ENCODE measurements at places on chromosomes 5 and 9. TPM values are rescaled to one million over a fixed set of nuclear protein-coding genes. Genes with fewer than 3 reads are reported as not detected.

The DIRAS2 gene
- total RNA-seq: not detected

The CARTPT gene
- total RNA-seq: not detected

The ADAMTS2 gene
- total RNA-seq: not detected

DNA sequence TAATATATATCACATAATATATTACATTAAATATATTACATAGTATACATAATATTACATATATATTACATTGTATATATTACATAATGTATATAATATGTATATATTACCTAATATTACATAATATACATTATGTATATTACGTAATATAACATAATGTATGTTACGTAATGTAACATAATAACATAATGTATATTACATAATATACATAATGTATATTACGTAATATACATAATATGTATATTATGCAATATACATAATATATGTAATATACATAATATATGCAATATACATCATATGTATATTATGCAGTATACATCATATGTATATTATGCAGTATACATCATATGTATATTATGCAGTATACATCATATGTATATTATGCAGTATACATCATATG is 19.1 kb downstream of the CYLC2 start:
- no peaks in the 10 kb centered on the region for H3K36me3 ChIP-seq
- H3K4me1 ChIP-seq: no peaks in the 10 kb centered on the region
- no peak overlapping the region for H3K4me3 ChIP-seq
- H3K27me3 ChIP-seq: no peaks in the 10 kb centered on the region
- H3K27ac ChIP-seq: no peak overlapping the region
- no peak for DNase-seq

DNA sequence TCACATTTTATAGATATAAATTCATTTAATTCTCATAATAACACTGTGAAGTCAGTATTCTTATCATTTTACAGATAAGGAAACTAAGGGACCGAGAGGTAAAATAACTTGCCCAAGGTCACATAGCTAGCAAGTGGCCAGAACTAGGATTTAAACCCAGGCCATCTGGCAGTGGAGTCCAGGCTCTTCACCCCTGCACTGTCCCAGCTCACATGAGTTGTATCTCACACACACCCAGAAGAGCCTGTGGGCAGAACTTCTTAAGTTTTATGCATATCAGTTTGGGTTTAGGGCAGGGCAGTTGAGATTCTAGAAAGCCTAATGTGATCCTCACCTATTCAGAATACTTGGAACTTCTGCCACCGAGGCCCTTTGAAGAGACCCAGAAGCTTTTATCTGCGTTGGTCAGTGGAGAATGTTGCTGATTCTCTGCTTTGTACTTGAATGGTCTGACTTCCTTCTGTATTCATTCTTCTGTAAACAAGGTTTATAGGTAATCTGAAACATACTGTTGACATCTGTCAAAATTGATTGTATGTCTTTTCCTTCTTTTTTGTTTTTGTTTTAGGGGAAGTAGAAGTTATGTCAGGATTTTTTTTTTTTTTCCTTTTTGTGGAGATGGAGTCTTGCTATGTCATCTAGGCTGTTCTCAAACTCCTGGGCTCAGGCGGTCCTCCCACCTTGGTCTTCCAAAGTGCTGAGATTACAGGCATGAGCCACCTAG is 75.8 kb downstream of the KIAA1958 start:
- H3K27me3 ChIP-seq: no peaks in the 10 kb centered on the region
- DNase-seq: no peak
- no peak overlapping the region for H3K27ac ChIP-seq

- H3K4me3 ChIP-seq: peak overlapping the region; percentile 98
- no peaks in the 10 kb centered on the region for H3K27me3 ChIP-seq
- DNase-seq: no peak
- H3K27ac ChIP-seq: peak overlapping the region; percentile 98
- H3K36me3 ChIP-seq: peaks cover 36% of the 10 kb centered on the region
These were observed 558 bp downstream of the GRPEL2 start for GRCh38 chr5:149345892-149346222.

DNA sequence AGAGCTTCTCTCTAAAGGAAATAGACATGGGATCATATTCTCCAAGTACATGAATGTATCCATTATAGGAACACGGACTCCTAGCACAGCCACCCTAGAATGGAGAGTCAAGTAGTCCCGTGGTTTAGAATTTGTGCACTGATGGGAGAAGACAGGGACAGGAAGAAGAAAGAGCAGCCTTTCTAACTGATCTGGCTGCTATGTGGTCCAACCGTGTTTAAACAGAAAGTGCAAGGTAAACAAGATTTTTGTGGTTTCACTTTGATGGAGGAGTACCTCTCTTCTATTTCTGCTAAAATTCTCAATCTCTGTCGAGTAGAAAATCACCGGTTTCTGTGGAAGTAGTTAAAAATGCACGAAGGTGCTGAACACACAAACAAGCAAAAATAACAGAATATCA is 171.3 kb downstream of the ST8SIA4 start:
- peak overlapping the region; percentile 81 for H3K27ac ChIP-seq
- H3K4me3 ChIP-seq: peak overlapping the region; percentile 81
- H3K36me3 ChIP-seq: no peaks in the 10 kb centered on the region
- peak; percentile 1 for DNase-seq
- no peaks in the 10 kb centered on the region for H3K27me3 ChIP-seq

- H3K27ac ChIP-seq: no peak overlapping the region
- H3K27me3 ChIP-seq: no peaks in the 10 kb centered on the region
- DNase-seq: no peak
- H3K4me1 ChIP-seq: no peaks in the 10 kb centered on the region
- H3K4me3 ChIP-seq: no peak overlapping the region
These were observed 48.1 kb downstream of the SPATA31C2 start for GRCh38 chr9:88090151-88090581.

DNA sequence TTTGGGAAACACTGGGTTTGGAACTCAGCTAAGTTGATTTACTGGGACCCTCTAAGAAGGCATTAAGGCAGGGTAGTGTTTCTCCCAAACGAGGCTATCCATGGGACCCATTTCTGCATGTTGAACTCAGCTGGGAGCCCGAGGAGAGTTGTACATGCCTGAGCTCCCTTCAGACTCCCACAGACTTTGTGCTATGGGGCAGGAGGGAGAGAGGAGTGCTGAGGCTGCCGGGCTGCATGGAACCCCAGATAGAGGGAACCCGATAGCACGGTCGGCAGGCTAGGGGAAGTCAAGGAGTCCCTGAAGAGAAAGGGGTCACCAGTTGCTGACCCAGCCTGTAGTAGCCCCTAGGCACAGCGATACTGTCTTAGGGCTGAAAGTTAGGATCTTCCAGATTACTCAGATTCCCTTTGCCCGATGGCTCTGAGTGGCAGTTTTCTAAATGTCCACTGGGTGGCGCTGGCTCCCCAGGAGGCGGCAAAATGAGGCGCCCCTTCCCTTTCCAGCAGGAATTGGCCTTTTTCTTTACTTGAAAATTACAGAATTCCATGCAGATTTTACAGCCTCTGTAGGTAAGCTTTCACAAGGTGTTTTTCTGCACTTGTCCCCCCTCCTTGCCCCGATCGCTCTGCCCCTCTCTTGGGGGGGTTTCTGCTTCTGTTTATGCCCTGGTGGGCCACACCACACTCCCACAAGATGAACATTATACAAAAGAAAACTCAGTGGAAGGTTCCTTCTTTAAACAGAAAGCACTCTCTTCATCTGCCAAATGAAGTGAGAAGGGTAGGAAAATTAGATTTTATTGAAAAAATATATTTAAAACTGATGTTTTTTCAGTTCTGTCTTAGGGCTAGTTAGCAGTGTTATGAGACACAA is 17.8 kb downstream of the NANS start:
- peaks cover 5% of the 10 kb centered on the region for H3K4me1 ChIP-seq
- H3K4me3 ChIP-seq: peak overlapping the region; percentile 66

The PTPDC1 gene
- 10.2 TPM for total RNA-seq

The SLC22A4 gene
- total RNA-seq: not detected

DNA sequence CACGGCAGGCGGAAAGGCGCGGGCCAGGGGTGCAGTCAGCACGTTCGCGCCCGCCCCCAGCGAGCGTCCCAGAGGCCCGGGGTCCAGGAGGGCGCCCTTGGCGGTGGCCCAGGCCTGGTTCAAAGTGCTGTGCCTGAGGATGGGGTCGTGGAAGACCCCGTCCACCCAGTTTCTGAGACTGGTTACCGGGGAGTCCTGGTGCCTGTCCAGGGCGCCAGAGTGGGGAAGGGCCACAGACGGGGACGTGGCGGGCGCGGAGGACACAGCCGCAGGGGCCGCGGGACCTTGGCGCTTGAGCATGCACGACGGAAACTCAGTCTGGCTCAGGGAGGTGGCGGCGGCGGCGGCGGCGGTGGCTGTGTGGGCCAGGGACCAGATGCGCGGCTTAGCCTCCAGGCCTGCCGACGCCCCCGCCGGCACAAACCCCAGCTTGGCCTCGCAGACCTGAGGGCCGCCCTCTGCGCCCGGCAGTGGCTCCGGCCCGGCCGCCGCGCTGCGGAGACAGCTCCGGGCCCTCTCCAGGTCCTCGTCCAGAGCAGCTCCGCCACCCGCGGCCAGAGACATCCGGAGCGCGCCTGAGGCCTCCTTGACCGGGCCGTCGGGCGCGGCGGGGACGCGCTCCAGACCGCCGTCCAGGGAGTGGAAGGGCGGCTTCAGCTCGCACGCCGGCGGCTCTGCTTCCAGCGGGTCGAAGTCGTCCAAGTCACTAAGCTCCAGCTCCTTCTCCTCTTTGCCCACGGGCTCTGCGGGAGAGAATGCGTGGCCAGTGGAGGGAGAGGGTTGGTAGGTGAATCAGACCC is 4.5 kb downstream of the IRX4 start:
- H3K4me1 ChIP-seq: peaks cover 5% of the 10 kb centered on the region
- peaks cover 2% of the 10 kb centered on the region for H3K36me3 ChIP-seq
- no peak overlapping the region for H3K4me3 ChIP-seq
- no peak overlapping the region for H3K27ac ChIP-seq

The C5orf34 gene
- 5.3 TPM for total RNA-seq

DNA sequence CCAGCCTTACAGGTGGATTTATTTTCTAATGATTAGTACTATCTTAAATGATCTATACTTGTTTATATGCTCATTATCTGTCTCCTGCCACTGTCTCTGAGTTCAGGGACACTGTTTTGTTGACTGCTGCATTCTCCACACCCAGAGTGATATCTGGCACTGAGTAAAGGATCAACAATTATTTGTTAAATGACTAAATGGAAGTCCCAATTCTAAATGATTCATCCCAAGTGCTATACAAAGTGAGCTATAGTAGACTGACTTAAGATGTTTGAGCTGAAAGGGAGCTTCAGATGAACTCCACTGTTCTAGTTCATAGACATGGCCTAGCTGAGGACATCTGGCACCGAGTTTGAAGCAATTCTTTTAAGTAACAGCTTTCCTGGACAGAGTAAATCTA is 40.5 kb downstream of the ITGA2 start:
- no peaks in the 10 kb centered on the region for H3K36me3 ChIP-seq
- no peak for DNase-seq
- H3K4me3 ChIP-seq: no peak overlapping the region
- no peaks in the 10 kb centered on the region for H3K27me3 ChIP-seq

The SPINK13 gene
- not detected for total RNA-seq

DNA sequence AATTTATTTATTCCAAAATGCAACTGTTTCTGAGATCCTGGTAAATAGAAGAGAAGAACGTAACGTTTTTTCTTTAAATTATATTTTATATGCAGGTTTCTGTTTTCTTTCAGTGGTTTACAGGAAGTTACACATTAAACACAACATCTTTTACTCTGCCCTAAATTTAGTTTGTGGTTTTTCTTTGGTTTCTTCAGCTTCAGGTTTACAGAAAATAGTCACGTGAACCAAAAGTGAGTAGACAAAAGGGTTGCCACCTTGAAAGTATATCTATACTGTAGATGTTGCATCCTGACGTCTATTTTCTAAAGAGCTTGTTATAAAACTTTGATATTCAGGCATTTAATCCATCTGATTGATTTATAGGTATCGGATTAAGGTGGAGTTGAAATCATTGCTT is 1236.6 kb downstream of the MAT2B start:
- H3K27ac ChIP-seq: no peak overlapping the region
- H3K4me3 ChIP-seq: no peak overlapping the region
- H3K4me1 ChIP-seq: peaks cover 14% of the 10 kb centered on the region
- H3K36me3 ChIP-seq: no peaks in the 10 kb centered on the region
- no peak for DNase-seq

The ARL14EPL gene
- total RNA-seq: not detected

The MARCOL gene
- not detected for total RNA-seq

DNA sequence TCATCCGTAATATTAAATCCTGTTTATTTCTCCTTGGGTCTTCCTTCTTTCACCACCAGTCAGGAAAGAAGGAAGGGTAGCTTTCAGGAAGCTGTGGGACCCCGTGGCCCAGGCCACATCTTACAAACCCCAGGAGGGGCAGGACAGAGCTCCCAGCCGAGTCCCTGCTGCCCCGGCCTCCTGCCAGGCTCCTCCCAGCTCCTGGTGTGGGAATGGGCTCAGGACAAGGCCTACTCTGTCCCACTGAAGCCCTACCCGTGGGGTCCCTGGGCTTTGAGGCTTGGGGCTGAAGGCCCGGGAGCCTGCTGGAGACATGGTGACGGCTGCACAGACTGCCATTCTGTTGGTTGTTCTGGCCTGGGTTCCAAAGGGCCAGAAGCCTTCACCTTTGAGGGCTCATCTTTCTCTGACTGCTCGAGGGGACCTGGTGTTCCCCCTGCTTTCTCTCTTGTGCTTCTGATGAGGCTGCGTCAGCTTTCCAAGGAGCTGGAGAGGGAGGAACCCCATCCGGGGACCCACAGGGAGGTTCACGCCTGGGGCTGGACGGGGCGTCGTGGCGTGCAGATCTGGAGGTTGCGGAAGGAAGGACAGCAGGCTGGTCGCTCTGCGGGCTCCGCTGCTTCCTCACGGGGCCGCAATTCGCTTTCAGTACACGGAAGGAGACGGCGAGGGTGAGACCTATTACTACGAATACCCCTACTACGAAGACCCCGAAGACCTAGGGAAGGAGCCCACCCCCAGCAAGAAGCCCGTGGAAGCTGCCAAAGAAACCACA is 86.6 kb downstream of the COL5A1 start:
- H3K27me3 ChIP-seq: peaks cover 5% of the 10 kb centered on the region
- no peaks in the 10 kb centered on the region for H3K36me3 ChIP-seq
- no peak overlapping the region for H3K27ac ChIP-seq
- no peak overlapping the region for H3K4me3 ChIP-seq

DNA sequence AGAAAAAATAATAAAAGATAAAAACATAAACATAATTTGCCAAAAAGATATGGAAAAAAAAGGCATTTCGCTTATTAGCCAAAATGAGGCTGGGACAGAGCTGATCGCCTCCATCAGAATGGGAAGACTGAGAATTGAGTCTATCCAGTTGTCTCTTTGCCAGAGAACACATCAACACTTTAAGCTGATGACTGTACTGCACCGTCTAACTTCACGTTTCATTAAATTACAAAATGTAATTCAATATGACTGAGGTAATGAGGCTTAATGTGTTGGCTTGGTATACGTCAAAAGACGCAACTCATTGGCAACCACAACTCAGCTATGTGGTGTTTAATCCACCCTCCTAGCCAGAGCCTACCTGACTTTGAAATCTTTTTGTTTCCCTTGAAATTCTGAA is 462.7 kb upstream of the CD180 start:
- no peak overlapping the region for H3K4me3 ChIP-seq
- H3K36me3 ChIP-seq: no peaks in the 10 kb centered on the region
- no peaks in the 10 kb centered on the region for H3K27me3 ChIP-seq

Data from naive thymus-derived CD8-positive, alpha-beta T cell (primary cell).